Stimulated activated CD4-positive, alpha-beta T cell treated with anti-CD3 and anti-CD28 coated beads, TNF-alpha, amount 100 ng/mL, for 1 hour (primary cell): ENCODE measurements at places on chromosomes 7 and 10.

GRCh38 chr7:83976302-83976701, 218.3 kb downstream of the SEMA3A start:
- DNase-seq: no peak

DNA sequence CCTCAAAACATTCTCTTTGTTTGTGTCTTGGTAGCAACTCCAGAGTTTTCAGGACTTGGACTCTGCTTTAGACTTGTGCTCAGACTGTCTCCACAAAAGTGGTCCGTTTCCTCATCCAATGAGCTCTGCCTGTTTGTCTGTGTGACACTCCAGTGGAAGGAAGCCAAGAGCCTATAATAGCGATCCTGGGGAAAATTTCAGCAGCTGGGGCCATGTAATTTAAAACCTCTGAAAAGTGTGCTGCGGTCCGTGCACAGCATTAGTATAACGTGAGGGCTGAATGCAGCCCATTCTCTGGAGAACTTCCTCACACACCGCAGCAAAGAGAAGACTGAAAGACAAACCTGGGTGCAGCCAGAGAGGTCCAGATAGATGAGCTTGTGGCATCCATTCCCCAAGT, at the start of gene LRRC17:
LRRC17 (plus strand) TSS at position 259 of the 400 bp plus-strand sequence. CDS start 20,914 bp downstream, outside the sequence.
- DNase-seq: no peak

- DNase-seq: no peak
Observed at GRCh38 chr7:154994996-154995395, 7.9 kb downstream of the PAXIP1 start.

GRCh38 chr10:91380873-91381256, 29.3 kb upstream of the HECTD2 start:
- no peak for DNase-seq

DNA sequence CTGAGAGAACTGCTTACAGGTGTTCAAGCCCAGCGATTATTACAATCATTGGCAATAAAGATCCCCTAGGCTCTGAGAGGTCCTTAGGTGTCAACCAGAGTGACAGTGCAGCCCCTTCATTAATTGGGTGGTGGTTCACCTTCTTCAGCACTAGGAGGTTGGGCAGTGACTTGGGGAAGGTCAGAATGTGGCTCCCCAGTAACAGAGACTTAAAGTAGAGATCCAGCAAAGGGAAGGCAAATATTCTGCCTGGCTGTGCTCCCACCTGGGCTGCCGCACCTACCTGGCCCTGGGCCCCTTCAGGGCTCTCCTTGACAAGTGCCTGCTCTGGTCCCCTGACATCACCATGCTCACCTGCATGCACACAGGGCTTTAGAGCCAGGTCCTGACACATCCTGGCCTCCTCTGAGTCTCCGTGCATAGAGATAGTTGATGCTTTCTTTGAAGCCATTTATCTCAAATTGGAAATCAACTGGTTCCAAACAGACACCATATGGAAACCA, 1.9 kb downstream of the CLRN3 start:
- DNase-seq: no peak
